ENCODE measurements at places on chromosomes 3 and 15.

DNA sequence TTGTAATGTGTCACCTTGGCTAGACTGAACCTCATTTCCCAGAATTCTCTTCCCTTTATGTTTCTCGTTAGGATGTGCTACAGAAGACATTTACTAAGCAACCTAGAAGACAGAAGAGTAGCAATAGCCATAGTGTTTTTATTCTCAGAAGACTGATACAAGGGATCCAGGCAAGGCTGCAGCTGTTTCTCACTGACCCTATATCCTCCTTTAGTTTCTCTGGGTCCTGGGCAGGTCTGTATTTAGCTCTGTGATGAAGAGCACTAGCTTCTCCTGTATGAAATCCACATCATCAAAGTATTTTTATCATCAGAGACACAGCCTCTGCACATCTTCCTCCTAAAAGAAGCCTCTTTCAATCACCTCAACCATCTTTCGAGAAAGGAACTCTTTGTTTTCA, 72.5 kb downstream of the SUMF1 start:
- no peak for DNase-seq

- no peak for DNase-seq
Measured at GRCh38 chr3:102748646-102749045, 313.8 kb downstream of the ZPLD1 start.

DNA sequence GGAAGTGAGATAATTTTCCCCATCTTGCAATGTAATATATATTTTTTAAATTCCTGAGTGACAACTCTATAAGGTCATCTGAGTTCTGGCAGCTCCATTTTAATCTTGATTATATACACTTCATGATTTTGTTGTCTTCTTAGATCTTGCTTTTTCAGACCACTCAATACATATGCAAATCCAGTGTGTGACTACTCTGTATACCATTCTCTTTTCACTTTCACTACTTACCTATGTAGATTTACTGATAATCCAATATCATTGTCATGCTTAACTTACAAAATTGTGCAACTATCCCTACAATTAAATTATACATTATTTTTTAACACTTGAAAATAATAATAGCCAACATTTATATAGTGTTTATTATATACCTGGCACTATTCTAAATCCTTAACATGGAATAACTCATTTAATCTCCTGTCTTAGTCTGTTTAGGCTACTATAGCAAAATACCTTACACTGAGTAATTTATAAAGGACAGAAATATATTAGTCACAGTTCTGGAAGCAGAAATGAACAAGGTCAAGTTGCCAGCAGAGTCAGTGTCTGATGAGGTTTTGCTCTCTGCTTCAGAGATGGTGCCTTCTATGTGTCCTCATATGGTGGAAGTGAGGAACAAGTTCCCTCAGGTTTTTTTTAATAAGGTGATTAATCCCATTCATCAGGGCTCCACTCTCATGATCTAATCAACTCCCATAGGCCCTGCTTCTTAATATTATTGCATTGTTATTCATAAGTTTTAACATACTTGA, 338.5 kb downstream of the TUSC7 start:
- no peak for DNase-seq

DNA sequence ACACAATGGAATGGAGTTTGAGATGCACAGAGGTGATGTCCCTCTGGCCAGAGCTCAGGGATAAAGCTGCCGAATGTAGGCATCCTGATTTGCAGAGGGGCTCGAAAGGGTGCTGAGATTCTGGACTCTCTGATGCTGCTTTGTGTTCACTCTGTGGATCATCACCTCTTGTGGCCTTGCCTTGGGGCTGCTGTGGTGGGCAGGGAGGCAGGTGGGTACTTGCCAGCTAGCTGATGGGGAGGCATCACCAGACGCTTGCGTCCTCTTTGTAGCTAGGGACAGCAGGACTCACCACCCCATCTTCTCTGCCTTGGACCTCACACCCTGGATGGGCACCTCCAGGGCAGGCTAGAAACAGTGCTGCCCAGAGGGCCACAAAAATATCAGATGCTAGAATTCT, 14.6 kb upstream of the RASGRF1 start:
- DNase-seq = no peak

DNA sequence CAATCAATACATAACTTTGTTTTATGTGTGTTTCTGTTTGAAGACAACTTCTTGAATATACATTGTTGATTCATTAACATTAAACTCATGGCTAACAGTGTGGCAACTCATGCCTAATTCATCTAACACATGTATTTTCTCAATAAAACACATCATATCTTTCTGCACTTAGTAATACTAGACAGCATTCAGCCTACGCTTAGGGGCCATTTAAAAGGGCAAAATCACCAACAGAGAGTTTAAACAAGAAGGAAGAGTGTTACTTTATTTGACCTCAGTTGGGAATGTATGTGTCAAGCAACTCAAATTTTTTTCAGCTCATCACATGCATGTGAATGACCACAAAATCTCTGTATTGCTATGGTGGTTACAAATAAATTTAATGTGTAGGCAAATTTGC, 128.8 kb upstream of the AADACL2 start:
- DNase-seq = no peak

DNA sequence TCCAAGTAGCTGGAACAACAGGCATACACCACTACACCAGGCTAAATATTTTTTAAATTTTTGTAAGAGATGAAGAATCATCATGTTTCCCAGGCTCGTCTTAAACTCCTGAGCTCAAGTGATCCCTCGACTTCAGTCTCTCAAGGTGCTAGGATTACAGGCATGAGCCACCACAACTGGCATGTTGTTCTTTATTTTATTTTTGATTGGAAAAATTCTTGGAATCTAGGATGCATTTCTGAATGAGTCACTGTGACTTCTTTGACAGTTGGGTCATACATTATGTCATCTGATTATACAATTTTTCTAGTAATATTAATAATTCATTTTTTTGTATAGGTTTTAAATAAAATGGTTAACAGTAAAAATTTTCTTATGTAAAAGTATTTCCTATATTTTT, 870.2 kb downstream of the SI start:
- DNase-seq = no peak

GRCh38 chr3:102059145-102059943, 210.0 kb downstream of the NFKBIZ start:
- peak; percentile 15 for DNase-seq

DNA sequence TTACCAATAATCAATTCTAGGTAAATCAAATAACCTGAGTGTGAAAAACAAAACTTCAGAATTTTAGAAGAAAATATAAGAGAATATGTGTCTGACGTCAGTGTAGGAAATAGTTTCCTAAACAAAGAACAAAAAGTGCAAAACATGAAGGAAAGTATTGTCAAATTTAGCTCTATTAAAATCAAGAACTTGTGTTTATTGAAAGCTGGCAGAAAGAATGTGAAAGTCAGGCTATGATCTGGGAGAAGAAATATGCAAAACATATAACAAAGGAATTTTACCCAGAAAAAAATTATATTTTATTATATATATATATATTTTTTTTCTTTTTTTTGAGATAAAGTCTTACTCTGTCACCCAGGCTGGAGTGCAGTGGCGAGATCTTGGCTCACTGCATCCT, 129.1 kb upstream of the ANKRD28 start:
- DNase-seq = no peak

DNA sequence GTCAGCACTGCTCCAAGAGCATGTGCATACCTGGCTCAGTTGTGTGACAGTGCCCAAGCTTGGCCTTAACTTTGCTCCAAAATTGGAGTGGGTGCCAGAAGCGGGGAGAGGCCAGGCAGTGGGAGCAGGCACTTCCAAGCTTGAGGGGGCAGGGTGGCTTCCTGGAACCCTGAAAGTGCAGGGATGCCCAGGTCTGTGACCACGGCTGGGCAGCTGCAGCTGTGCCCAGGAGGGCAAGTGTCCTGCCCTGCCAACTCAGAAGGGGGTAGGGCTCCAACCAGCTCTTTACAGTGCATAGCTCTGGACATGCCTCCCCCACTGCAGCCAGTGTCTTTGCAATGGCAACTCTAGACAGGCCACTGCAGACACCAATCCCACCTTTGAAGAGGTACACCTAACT, 478.6 kb downstream of the OTOL1 start:
- DNase-seq = no peak

GRCh38 chr3:46838301-46838700, 24.9 kb downstream of the MYL3 start:
- DNase-seq = no peak

DNA sequence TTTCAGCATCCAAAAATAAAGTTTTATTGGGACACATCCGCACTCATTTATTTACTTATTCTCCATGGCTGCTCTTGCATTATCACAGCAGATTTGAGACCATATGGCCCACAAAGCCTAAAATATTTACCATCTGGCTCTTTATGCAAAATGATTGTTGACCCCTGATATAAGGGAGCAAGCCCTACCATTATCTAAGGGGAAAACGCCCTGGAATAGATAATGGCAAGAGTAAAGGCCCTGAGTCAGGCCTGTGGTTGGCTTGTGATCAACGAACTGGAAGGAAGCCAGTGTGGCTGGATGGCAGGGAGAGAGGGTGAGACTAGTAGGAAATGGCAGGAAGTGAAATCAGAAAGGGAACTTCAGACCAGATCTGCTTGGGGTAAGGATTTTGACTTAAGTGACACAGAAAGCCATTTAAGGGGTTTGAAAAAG, 24.6 kb upstream of the DMXL2 start:
- no peak for DNase-seq

DNA sequence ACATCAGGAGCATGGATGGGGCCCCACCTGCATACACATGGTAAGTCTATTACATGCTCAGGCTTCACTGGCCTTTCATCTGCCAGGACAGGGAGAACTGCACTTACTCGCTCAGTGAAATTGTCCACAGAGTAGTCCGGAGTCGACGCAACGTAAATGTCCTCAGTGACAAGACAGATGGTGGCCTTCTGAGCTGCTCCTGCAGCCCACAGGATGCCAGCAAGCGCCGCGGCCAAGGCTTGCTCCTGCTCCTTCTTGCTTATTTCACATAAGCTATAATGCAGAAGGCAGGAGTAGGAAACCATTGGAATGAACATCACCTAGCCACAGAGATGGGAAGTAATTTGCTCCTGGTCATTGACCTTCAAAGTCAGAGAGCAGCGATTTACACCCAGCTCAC, 14.4 kb downstream of the MINDY4B start:
- no peak for DNase-seq

DNA sequence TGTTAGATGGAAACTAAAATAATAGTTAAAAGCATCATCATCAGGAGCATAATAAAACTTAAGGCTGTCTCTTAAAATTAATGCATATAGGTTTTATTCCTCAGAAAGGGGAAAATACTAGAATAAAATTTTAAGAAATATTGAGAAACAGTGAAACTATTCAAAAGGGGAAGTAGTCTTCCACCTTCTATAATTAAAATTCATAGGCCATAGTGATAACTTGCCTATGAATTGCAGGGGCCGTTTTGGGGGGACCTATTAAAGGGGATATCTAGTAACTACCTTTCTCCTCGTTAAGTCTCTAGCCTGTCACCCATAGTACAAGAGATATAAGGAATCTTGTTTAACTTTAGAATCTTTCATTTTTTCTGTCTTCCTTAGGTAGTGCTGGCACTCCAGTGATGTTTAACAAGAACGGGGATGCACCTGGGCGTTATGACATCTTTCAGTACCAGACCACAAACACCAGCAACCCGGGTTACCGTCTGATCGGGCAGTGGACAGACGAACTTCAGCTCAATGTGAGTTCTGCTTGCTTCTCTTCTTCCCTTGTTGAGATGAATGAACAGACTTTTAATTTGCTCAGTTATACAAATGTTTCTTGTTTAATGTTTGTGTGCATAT, 600.4 kb downstream of the GRM7 start:
- no peak for DNase-seq

Measured in activated CD4-positive, alpha-beta T cell treated with anti-CD3 and anti-CD28 coated beads, Interleukin-2, Interleukin-6, amounts not matched to agents 100 ng/mL and 50 ng/mL, durations not matched to agents 16 hours and 8 hours (primary cell).